Activated naive CD8-positive, alpha-beta T cell treated with anti-CD3 and anti-CD28 coated beads for 36 hours (primary cell): ENCODE measurements at places on chromosomes 16 and 17. TPM values are rescaled to one million over a fixed set of nuclear protein-coding genes. Genes with fewer than 3 reads are reported as not detected.

KRT31 gene
- not detected for total RNA-seq

ABAT gene
- total RNA-seq = 4.1 TPM

DNA sequence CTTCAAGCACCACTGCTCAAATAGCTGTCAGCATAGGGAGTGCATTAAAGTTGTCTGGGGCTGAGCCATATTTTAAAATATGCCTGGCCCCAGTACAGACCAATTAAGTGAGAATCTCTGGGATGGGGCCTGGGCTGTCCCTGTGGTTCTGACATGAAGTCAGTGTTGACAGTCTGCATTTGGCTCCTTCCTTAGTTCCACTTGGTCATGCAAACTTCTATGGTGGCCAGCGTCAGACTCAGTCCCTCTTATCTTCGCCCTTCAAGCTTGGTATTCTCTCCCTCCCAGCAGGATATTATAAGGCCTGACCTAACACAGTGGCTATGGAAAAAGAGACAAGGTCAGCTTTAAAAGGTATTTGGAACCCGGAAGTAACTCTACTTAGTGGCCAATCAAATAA lies 177.2 kb downstream of the PMP22 start:
- no peak for DNase-seq

DNA sequence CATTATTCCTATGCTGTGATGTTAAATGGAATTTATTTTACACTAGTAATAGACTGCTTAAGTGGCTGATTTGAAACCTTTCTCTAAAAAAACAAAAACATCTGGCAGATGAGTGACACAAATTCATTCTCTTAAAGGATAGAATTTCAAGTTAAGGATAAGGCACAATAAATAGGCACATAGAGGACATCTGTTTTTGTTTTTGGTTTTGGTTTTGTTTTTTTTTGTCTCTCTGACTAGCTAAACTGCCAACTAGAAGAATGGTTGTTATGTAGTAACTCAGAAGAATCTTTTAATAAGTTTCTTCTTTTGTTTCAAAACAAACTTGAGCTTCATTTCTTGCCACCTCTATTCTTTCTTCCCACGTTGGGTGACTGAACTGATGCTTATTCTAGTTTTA lies 5.1 kb upstream of the VPS4A start:
- DNase-seq = no peak

DNA sequence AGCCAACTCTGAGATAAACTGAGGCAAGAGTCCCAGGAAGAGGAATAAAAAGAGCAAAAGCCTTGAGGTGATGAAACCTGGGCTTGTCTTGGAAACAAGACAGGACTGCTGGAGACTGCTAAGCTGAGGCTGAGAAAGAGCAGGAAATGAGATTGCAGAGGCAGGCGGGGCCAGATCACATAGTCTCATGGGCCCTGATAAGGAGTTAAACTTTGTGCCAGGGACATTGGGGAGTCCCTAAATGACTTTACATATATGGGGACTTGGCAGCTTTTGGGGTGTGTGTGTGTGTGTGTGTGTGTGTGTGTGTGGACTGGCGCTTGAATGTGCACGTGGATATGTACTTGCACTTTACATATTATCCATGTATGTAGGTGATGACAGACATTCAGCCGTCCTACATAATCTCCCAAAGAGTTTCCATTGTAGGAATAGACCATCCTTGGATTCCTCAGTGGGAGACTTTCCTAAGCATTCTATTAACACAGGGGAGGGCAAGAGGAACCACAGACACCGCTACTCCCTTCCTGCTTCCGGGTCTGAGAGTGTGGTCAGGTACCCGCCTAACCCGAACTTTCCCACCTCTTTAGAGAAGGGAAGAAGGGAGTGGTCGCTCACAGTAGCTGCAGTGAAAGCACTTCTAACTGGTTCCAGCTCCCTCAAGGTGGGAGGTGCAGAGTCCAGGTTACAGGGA lies 123.1 kb downstream of the LYRM1 start:
- no peak for DNase-seq
